ENCODE measurements at places on chromosomes 1 and 21.

DNA sequence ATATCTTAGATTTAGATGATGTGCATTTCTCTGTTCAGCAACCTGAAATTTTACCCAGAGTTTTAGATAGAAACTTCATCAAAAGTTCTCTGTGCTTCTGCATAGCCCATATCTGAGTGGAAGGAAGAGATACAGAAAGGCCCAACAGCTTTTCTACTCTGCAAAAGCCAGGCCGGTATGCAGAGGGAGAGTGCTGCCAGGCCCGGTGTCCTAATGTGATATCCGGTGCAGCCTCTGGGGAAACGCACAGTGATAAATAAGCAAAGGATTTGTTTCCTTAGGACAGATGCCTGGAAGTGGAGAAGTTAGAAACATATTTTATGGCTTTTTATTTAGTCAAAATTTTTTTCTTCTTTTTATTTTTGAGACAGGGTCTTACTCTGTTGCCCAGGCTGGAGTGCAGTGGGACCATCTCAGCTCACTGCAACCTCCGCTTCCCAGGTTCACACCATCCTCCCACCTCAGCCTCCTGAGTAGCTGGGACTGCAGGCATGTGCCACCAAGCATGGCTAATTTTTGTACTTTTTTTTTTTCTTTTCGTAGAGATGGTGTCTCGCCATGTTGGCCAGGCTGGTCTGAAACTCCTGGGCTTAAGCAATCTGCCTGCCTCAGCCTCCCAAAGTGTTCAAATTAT lies 145.8 kb downstream of the PATJ start:
- DNase-seq, result peak; percentile 24

- DNase-seq, result peak; percentile 95
Measured at GRCh38 chr1:78419309-78419708, 71.5 kb upstream of the PTGFR start.

- no peak for DNase-seq
Measured at GRCh38 chr1:54507033-54507870, 40.8 kb upstream of the ACOT11 start.

DNA sequence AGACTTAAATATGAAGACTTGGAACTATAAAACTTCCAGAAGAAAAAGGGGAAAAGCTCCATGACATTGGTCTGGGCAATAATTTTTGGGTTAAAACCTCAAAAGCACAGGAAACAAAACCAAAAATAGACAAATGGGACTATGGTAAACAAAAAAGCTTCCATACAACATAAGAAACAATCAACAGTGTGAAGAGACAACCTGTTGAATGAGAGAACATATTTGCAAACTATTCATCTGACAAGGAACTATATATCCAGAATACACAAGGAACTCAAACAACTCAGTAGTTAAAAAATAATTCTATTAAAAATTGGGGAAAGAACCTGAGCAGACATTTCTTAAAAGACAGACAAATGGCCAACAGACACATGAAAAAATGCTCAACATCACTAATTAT lies 192.7 kb upstream of the ZNHIT6 start:
- DNase-seq, result no peak

GRCh38 chr1:43011020-43011419 lies 52.4 kb upstream of the SLC2A1 start:
- no peak for DNase-seq

- DNase-seq, result no peak
Measured at GRCh38 chr1:243465738-243466137, 209.9 kb downstream of the SDCCAG8 start.

GRCh38 chr1:118012515-118013124 lies 83.1 kb downstream of the WDR3 start:
- DNase-seq, result no peak

- DNase-seq, result no peak
Measured at GRCh38 chr1:166944186-166944967, 31.0 kb downstream of the ILDR2 start.

DNA sequence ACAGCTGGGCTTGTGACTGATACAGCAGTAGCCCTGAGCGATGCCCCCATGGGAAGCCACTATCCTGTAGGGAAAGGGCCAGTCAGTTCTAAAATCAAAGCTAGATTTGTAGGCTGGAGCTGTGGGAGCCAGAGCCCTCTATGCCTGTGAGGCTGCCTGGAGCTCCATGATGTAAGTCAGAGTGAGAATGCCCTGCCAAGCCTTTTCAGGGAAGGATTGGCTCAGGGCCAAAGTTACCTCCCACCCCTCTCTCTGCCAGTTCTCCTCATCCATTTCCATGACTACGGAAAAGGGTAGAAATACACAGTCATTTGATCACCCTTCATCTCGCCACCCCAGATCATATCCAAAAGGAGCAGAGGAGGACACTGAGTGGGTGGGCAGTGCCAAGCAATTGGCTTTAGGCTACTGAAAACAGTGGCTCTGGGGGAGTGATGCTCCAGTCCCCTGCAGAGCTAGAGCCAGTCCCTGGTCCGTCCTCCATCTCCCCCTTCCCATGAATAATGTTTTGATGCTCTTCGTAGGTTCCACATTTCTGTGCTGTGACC lies 59.5 kb upstream of the KCNA3 start:
- DNase-seq, result no peak

DNA sequence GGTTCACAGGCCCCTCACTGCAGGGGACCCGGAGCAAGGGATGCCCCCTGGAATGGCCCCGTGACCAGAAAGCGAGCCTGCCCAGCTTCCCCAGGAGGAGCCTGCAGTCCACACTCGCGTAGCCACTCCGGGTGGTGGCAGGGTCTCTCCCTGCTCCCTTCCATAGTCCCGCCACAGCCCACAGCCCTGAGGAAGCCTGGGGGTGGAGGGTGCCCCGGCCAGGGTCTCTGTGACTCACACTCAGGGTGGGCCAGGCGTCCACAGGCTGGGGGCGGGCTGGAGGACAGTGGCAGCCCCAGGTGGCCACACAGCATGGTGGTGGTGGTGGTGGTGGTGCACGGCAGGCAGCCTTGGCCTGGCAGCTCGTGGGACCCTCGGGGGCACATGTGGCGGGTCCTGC lies 15.6 kb downstream of the YBEY start:
- no peak for DNase-seq

- no peak for DNase-seq
Measured at GRCh38 chr21:46562472-46562871, 42.4 kb downstream of the S100B start.

- DNase-seq, result peak; percentile 49
Measured at GRCh38 chr1:74937176-74937575, 197.0 kb upstream of the LHX8 start.

GRCh38 chr1:228079601-228080263 lies 2.8 kb upstream of the ARF1 start:
- no peak for DNase-seq

GRCh38 chr1:208682664-208683013 lies 438.5 kb upstream of the PLXNA2 start:
- DNase-seq, result no peak

DNA sequence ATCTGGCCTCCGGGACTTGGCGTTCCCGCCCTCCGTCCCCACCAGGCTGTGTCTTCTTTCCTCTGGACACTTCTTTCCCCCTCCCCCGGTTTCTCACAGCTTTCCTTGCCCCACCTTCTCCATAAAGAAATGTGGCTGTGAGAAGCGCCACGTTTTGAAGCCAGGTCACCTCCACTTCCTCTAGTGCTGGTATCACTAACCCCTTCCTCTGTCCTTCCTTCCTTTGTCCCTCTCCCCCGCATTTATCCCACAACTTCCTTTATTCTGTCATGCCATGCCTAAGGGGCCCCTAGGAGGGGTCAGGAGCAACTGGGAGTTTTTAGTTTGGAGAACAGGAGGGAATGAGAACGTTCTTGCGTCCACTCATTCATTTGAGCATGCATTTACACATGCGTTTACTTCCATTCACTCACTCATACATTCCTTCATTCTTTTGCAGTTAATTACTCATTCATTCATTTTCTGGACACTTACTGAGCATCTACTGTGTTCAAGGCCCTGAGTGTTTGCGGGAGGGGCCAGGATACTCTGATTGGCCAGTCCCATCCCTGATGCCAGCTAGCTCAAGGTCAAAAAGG lies 5.0 kb upstream of the ACOT11 start:
- DNase-seq, result no peak

GRCh38 chr21:38404177-38404576 lies 94.1 kb downstream of the ERG start:
- DNase-seq, result no peak

DNA sequence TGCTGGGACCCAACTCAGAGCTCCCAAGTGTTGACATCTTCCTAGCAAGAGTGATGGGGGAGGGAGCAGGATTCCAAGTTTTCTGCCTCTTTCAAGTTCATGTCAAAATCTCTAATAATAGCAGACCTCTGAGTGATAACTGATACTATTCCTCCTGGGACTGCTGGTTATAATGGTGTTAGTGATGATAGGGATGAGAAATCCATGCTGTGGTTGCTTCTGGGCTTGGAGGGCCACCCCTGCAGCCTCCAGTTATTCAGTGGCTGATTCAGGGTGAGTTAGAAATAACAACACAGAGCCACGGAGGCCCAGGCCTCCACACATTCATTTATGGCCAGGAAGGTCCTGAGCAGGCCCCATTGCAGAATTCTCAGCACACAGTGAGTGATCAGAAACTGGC lies 40.6 kb upstream of the ARTN start:
- no peak for DNase-seq

DNA sequence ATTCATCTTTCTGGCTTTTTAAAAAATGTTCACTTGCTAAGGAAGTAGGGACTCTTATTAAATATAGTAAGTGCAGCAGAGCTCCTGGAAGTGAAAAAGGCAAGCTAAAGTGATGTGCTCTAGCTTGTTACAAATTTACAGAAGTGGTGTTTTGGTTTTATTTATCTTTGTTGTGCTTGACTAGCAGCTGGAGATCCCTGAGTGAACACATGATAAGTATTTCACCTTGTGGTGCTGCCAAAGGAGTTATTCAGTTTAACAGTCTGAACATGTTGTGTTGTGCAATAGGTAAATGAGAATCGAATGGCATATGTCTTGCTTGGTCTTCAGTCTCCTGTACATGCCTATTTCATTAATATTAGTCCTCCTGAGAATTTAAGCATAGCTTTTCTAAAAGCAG lies 315.7 kb downstream of the TPR start:
- peak; percentile 79 for DNase-seq

DNA sequence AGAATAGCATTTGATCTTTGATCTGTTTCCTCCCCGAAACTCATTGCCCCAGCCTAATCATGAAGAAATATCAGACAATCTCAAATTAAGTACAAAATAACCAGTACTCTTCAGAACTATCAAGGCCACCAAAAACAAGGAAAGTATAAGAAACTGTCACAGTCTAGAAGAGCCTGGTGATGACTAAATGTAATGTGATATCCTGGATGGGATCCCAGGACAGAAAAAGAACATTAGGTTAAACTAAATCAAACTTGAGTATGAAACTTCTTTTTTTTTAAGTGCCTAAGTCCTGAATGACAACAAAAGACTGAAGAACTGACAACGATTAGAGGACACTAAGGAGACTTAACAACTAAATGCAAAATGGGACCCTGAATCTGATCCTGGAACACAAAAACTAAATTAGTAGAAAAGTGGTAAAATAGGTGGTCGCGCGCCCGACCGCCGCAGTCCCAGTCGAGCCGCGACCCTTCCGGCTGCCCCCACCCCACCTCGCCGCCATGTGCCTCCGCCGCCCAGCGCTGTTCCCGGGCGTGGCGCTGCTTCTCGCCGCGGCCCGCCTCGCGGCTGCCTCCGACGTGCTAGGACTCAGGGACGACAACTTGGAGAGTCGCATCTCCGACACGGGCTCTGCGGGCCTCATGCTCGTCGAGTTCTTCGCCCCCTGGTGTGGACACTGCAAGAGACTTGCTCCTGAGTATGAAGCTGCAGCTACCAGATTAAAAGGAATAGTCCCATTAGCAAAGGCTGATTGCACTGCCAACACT lies 5.5 kb upstream of the PRKAB2 start:
- DNase-seq, result peak; percentile 63

DNA sequence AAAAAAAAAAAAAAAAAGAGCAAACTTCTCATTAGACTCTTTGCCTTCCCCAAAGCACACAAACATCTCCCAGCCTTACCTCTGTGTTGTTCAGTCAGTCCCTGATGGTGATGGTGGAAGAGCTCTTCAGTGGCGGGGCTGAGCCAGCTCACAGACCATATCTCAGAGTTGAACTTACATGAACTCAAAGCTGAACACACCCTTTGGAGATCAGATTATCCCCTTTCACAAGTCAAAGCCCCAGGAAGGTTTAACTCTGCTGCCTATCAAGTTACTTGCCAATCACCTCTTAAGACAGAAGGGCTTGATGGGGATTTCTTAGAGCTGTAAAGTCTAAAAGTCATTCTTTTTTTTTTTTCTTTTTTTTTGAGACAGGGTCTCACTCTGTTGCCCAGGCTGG lies 55.2 kb upstream of the L1TD1 start:
- no peak for DNase-seq

DNA sequence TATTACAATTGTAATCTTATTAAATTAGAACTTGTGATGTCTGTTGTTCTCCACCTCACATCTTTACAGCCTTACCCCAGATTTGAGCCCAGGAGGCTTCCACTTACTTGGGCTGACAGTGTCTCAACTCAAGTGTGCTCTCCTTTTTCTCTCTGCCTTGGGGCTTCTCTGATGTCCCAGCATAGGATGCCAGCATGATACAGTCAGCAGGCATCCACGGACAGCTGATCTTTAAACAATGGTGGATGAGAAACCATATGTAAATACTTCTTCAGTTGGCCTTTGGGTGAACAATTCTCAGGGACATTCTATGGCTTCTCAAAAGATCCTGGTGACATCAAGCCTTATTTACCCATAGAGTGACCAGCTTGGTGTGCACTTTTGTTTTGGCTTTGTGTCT lies 107.6 kb upstream of the GORAB start:
- DNase-seq, result peak; percentile 14

GRCh38 chr1:178470411-178470960 lies 26.3 kb downstream of the CLEC20A start:
- no peak for DNase-seq

DNA sequence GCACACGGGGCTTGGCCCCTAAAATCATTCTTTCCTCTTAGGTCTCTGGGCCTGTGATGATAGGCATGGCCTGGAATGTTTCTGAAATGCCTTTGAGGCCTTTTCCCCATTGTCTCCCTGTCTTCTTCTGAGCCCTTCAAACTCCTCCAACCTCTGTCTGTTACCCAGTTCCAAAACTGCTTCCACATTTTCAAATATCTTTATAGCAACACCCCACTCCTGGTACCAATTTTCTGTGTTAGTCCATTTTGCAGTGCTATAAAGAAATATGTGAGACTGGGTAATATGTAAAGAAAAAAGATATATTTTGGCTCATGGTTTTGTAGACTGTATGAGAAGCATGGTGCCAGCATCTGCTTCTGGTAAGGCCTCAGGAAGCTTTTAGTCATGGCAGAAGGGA lies 158.8 kb downstream of the TM2D1 start:
- DNase-seq, result no peak

GRCh38 chr1:25530186-25531081 lies 13.0 kb upstream of the LDLRAP1 start:
- no peak for DNase-seq

GRCh38 chr1:210746024-210746731 lies 387.8 kb downstream of the KCNH1 start:
- DNase-seq, result no peak

DNA sequence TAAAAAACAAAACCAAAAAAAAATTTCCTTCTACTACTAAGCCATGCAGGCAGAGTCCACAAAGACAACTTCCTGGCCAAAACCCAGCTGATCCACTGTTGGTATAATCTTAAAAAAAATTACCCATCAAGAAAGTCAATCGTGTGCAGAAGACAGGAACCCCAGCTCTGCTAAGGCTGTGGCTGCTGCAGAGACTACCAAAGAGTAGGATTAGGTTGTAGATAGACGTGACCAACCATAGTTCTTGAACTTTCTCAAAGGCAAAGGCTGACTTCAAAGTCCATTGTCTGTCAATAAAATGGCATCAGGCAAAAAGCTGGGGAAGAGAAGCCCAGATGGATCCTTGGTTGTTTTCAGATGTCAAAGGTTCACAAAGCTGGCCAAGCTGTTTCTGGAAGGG lies 3.4 kb downstream of the PSMB4 start:
- DNase-seq, result no peak

- no peak for DNase-seq
Measured at GRCh38 chr1:6028042-6028850, 17.4 kb upstream of the KCNAB2 start.

All from fibroblast of gingiva (primary cell).